GOT3 (cell line): ENCODE measurements at places on chromosomes 5 and 9.
A peak's percentile ranks its signal among the peaks of the same experiment; 100 is the strongest.

- no peak for DNase-seq
Measured at GRCh38 chr9:17484906-17485305, 94.0 kb upstream of the SH3GL2 start.

GRCh38 chr5:139148306-139148705 lies 49.9 kb downstream of the SIL1 start:
- no peak for DNase-seq

- DNase-seq, result no peak
Measured at GRCh38 chr9:133168432-133168831, 4.7 kb upstream of the GBGT1 start.

GRCh38 chr5:119468286-119468685 lies 16.0 kb downstream of the HSD17B4 start:
- DNase-seq, result no peak

GRCh38 chr9:133666387-133666786 lies 30.2 kb downstream of the DBH start:
- DNase-seq, result no peak

GRCh38 chr5:178113841-178114324 lies 551 bp downstream of the N4BP3 start:
- no peak for DNase-seq

GRCh38 chr9:137866226-137867141 lies 11.1 kb upstream of the CACNA1B start:
- no peak for DNase-seq

GRCh38 chr5:91076138-91076537 lies 307.0 kb downstream of the ARRDC3 start:
- DNase-seq, result no peak

DNA sequence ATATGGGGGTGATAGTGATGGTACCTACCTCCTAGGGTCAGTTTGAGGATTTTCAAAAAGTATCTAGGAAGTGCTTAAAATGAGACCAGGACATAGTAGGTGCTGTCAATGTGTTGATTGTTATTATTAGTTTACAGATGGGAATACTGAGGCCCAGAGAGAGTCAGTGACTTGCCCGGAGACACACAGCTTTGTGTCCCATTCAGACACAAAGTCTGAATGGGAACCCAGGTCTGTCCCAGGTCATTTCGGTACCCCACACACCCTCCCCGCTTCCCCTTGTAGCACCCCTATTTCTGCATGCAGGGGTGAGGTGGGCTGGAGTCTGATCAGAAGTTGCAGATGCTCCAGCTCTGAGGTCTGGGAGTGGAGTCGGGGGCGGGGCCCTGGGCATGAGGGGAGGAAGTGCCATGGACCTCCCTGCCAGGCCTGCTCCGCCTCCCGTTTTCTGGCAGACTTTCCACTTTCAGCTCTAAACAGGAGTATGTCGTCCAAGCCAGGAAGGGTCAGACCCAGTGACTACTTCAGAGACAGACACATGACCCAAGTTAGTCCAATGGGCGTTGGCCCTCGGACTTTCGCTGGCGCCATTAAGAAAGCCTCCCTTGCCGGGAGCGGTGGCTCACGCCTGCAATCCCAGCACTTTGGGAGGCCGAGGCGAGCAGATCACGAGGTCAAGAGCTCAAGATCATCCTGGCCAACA lies 3.2 kb upstream of the DBN1 start:
- DNase-seq, result peak; percentile 64

GRCh38 chr5:9869616-9870288 lies 239.6 kb upstream of the TAS2R1 start:
- no peak for DNase-seq

DNA sequence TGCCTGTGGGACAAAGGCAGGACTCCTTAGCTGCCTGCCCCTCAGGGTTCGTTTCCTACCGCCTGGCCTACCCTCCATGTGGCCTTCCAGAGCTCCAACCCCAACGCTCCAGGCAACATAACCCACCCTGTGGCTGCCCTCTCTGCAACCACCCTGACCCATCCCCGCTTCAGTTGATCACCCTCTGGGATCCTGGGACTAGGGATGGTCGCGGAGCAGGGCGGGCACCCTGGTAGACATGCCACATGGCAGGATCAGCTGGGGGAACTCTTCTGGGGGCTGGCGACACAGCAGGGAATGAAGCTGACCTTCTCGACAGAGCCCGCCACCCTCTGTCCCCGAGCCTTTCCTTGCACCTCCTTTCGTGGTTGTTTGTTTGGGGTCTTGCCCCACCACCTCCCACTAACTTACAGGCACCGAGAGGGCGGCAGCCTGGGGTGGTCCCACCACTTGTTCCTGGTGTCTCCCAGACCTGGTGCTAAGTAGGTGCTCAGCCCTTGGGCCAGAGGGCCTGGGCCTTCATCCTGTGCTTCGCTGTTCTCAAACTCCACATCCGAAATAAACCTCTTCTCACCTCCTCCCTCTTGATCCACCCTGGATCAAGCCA lies 243.1 kb downstream of the PBX3 start:
- no peak for DNase-seq

DNA sequence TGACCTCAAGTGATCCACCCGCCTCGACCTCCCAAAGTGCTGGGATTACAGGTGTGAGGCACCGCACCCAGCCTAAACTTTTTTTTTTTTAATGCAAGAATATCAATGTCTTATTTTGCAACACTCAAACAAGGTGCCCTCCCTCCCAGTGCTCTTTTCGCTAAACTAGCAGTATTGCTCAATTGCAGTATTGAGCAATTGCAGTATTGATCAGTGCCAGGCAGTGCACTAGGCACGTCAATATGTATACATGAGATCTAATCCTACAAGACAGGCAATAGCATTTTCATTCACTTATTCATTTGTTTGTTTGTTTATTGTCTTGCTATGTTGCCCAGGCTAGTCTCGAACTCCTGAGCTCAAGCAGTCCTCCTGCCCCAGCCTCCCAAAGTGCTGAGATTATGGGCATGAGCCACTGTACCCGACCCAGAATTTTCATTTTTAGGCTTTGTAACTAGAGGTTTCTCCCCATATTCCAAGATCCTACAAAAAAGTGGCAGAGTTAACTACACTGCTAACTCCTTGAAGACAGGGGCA lies 94.5 kb downstream of the TTLL11 start:
- DNase-seq, result no peak

DNA sequence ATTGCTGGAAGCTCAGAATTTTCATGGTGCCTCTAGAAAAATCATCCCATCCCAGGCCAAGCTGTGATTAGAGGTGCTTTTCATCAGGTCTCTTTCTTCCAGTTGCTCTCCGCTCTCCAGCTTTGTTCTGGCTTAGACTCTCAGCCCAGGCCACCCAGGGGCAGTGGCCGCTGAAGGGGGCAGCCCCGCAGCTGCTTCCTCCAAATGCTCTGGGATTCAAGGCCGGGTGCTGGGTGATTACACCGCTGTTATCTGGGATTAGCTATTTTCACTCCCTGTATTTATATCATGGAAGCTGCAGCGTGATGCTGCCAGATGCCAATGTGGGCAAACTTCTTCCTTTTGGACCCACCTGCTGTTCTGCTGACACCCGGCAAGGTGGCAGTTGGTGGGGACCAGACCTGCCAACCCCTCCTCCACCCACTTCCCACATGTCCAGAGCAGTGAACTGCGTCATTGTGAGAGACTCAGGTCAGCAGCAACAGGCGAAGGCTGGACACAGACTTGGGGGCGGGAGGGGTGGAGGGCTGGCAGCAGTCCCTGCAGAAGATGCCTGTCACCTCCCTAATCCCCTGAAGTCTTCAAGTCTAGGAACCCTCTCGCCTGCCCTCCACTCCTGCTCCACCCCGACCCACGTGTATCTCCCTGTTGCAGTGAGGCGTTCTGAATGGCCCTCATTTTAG lies 33.9 kb upstream of the NKX2-5 start:
- no peak for DNase-seq

GRCh38 chr9:30103647-30104394 lies 2280.6 kb upstream of the ACO1 start:
- no peak for DNase-seq

DNA sequence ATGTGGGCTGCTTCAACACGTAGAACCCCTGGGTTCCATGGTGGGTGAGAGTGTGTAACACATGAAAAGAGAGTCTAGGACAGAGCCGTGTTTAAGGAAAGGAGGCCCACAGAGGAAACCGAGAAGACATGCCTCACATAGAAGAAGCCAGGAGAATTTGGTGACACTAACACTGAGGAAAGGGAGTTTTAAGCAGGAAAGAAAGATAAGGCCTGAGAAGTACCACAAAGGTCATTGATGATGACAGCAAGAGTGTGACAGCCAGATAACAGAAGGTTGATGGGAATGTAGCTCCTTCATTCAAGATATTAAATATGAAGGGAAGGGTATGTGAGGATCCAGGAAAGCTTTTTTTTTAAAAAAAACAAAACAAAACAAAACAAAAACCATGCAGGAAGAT lies 72.4 kb upstream of the SPRY4 start:
- DNase-seq, result no peak
